T-helper 1 cell (primary cell): ENCODE measurements at places on chromosomes 4 and X.

- no peak for DNase-seq
Measured at GRCh38 chr4:86856896-86857295, 7.7 kb upstream of the SLC10A6 start.

GRCh38 chr4:54937501-54937900 is 187.9 kb downstream of the KDR start:
- no peak for DNase-seq

GRCh38 chr4:110184140-110184790 is 14.2 kb downstream of the ELOVL6 start:
- no peak for DNase-seq

GRCh38 chr4:1842993-1843448 is 12.9 kb downstream of the LETM1 start:
- DNase-seq = no peak

GRCh38 chr4:48262484-48262883 is 7.2 kb downstream of the TEC start:
- DNase-seq = no peak

DNA sequence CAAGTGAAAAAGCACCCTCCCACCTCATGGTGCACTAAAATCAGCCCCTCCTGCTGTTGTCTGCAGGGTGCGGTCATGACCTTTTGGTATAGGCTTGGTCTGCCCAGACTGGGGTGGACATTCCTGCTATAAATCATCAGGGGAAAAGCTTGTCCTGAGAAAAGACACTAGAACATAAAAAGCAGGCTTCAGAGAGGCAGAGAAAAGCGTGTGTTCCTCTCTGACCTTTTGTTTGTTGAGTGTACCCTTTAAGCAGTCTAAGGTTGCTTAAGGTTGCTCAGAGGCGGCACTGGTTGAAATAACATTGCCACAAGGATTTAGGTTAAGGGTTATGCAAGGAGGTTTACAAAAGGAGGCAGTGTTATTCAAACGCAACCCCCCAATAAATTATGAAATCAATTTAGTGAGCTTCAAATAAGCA is 43.5 kb downstream of the CCDC158 start:
- DNase-seq = no peak

GRCh38 chr4:146450524-146450923 is 71.2 kb downstream of the SLC10A7 start:
- DNase-seq = no peak

DNA sequence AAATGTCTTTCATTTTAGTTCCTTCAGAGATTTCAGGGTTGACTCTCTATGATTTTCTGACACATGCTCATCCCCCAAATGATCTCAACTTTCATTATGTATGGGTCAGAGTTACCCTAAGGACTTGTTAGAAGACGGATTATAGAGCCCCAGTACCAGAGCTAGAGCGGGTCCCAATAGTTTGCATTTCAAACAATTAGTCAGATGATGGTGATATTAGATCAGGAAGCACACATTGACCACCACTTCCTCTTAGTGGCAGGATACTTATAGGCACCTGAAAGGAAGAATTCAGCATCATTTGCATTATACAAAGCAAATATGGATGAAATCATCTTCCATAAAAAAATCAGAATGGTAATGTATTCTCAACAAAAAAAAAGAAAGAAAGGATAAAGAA is 106.1 kb downstream of the GALNTL6 start:
- no peak for DNase-seq

DNA sequence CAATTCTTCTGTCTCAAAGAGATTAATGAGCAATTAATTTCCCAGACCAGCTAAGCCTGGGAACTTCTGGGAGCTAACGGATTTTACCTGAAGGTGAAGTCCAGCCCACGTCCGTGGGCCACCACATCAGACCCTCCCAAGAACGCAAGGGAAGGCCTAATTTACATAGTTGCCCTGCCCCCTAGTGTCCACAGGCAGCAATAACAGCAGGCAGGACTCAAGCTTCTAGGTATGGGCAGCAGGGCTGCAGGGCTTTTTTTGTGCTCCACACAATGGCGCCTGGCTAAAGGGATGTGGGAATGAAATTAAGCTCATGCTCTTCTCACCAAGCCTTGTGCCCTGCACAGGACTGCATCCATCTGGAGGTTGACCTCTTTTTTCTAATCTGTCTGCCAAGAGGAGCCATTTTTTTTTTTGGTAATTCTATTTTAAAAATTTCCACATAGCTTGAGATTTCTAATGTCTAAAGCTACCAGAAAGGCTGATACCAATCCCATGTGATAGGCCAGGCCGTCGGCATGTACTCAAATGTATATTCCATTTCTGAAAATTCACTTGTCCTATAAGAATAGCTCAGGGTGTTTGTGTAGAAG is 111.9 kb upstream of the TMEM164 start:
- DNase-seq = peak; percentile 10

GRCh38 chr4:81747242-81747930 is 275.7 kb upstream of the RASGEF1B start:
- no peak for DNase-seq

DNA sequence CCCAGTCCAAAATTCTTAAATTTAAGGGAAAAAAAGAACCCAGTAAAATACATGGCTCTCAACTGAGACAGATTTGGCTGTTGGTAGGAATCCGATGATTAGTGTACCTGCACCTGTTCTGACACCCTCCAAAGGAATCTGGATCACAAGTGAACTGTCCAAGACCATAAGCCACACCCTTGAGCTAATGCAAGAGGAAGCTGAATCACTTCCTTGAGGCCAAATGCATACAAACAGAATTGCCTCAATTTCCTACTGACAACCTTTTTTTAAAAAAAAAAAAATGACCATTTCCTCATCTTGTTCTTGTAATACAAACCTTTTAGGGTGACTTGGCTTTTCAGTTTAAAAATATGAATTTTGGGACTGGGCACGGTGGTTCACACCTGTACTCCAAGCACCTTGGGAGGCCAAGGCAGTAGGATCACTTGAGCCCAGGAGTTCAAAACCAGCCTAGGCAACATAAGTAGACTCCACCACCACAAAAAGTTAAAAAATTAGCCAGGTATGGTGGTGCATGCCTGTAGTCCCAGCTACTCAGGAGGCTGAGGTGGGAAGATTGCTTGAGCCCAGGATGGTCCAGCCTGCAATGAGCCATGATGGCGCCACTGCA is 10.7 kb upstream of the FBXL5 start:
- DNase-seq = no peak

DNA sequence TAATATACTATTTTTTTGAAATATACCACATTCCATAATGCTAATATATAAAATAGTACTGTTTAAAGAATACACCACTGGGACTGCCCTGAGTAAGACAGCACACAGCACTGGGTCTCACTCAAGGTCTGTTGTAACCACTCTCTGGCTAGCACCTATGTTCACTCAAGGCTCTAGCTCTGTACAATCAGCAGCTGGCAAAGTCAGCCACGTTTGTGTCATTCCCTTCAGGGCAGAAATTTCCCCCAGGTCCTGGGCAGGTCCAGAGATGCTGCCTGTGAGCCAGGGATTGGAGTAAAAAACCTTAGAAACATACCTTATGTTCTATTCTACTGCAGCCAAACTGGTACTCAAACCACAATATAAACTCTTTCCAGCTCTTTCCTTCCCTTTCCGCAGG is 1160.2 kb upstream of the ADGRL3 start:
- no peak for DNase-seq

DNA sequence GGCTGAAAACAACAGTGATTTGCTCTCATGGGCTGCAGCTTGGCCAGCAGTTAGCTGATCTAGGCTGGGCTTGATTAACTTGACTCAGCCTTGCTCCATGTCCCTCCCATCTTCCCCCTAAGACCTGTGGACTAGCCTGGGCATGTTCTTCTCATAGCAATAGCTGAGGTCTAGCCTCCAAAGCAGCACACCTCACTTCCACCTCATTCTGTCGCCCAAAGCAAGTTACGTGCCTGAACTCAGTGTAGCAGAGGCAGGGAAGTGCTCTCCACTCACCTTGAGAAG is 62.2 kb downstream of the EVC start:
- no peak for DNase-seq

GRCh38 chr4:10971800-10972401 is 287.3 kb upstream of the CLNK start:
- DNase-seq = no peak

GRCh38 chr4:83208371-83209365 is 75.9 kb downstream of the COQ2 start:
- no peak for DNase-seq

GRCh38 chr4:186003746-186004145 is 65.2 kb upstream of the TLR3 start:
- DNase-seq = no peak

DNA sequence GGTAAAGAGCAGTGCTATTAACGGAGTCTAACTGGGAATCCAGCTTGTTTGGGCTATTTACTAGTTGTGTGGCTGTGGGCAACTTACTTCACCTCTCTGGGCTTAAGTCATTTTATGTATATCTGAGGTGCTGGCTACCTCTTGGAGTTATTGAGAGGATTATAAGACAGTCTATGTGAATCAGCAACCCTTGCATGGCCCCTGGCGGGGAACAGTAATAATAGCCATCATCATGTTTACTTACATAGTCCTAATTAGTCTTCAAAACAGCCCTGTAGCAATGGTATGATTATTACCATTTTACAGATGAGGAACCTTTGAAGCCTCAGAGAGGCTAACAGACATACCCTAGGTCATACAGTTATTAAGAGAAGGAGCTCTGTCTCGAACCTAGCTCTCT is 1.5 kb downstream of the HPRT1 start:
- no peak for DNase-seq

- DNase-seq = no peak
Measured at GRCh38 chrX:136272325-136272724, 21.1 kb upstream of the MAP7D3 start.

DNA sequence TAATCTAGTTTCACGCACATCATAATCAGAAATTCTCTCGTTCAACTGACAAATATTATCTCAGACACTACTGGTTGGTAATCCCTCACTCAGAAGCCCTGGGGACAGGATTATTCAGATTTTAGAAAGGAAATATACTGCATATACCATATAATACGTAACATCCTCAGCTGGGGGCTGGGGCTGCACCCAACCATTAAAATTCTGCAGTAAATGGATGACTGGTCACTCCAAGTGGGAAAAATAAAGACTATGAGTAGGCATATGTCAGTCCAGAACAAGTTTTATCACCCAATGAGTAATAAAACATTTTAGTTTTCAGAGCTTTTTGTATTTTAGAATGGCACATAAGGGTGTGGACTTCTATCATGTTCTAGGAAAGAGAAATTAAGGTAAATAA is 121.7 kb upstream of the MAP3K15 start:
- DNase-seq = no peak
